Smooth muscle cell of the umbilical artery (primary cell): ENCODE measurements at places on chromosomes 6 and 20. TPM values are rescaled to one million over a fixed set of nuclear protein-coding genes. Genes with fewer than 3 reads are reported as not detected.

The HUS1B gene
- 0.89 and 1.7 TPM in 2 replicates for total RNA-seq

The C6orf15 gene
- total RNA-seq: not detected in 2 replicates

The RAB32 gene
- total RNA-seq: 81.6 and 153 TPM in 2 replicates

The HLA-DQB2 gene
- total RNA-seq: not detected in 2 replicates

The CST9L gene
- total RNA-seq: not detected in 2 replicates

The RIPPLY2 gene
- not detected in 2 replicates for total RNA-seq

The NPBWR2 gene
- not detected in 2 replicates for total RNA-seq
